ENCODE measurements at places on chromosomes 3 and 15.

DNA sequence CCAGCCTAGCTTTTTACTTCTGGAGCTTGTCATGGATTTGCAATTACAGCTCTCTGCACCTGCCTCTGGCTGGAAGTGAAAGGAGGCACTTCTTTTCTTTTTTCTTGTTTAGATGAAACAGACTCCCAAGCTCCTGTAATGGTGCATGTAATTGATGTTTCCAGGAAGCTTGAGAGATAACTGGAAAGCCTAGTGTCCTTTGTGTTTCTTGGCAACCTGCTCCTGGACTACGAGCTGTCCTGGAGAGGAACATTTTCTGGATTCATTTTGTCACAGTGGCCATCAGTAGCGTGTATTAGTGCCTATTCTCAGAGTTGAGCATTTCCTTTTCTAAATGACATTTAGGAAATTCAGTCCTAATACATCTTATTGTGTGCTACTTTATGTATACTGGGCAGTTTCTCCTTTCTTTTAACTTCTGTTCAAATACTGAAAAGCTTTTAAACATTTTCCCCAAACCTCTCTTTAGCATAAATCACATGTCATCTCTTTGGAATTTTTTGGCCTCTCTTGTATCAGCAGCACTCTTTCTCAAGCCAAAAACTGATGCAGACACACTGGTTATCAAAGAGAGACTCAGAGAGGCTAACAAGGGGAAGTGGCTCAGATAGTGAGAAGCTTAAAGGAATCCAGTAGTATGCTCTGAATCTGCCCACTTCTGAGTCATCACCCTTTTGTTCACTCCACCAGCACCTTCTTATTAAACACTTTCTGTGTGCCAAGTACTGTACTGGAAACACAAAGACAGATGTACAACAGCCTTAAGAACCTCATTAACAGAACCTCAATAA is 62.6 kb upstream of the SLC2A2 start:
- no peak for DNase-seq

- no peak for DNase-seq
These were observed 6.0 kb upstream of the WDR5B start for GRCh38 chr3:122421836-122422235.

DNA sequence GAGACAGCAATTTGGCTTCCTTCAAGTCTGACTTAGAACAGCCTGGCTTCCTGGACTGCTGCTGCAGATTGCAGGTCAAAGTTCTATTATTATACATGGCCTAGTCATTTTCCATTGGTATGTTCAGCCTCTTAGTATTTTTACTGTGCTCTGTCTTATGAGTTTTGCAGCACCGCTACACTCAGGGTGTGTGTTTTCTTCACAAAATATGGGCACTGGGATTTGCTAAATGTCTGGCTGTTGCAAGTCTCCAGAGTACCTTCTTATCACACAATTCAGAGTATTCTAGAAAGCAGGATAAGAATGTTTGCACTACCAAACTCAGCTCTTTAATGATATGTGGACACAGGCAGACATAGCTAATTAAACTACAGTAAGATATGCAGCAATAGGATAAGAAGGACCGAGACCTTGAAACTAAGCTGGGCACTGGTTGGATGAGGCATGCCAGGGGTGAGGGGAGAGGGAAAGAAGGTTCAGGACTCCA is 203.0 kb upstream of the PDZRN3 start:
- no peak for DNase-seq

- no peak for DNase-seq
These were observed 6.4 kb downstream of the CFAP20DC start for GRCh38 chr3:59043391-59043790.

GRCh38 chr15:100704281-100705055 is 102.1 kb downstream of the ASB7 start:
- DNase-seq, result no peak

- no peak for DNase-seq
These were observed 102.5 kb downstream of the AKAP13 start for GRCh38 chr15:85482894-85483293.

DNA sequence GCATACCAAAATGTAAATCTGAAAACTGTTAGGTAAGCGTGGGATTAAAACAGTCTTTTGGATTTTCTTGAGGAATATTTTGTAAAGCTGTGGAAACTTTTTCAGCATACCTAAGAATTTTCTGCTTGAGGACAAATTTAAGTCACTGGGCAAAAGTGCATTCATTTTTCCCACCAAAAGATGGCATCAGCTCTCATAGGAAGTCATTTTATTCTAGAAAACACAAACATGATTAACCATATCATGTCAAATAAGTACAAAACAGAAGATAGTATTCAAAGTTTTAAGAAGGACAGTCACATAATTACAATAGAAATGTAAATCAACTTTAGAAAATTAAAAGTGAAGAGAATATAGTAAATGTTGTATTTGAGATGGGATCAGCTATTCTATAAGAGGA is 63.5 kb downstream of the SLC49A4 start:
- no peak for DNase-seq
